ENCODE measurements at places on chromosomes 11 and 22.

- DNase-seq, result peak; percentile 13
These were observed 647 bp downstream of the SWAP70 start for GRCh38 chr11:9664276-9665171.

DNA sequence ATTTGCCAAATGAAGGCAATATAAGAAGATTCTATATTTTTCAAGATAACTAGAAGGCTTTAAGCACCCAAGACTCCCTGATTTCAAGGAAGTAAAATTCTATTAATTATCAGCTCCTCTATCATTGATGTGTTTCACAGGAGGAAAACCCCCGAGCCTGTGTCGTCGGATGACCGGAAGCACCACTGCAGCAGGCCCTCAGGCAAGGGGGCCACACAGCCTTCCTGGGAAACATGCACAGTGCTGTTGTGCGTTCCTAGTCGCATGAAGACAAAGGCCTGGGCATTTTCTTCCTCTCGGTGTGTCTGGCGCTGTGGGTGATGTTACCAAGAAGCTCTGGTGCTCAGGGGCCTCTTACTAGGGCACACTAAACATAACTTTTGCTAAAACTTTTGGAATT, 16.4 kb downstream of the CLTCL1 start:
- DNase-seq, result no peak

DNA sequence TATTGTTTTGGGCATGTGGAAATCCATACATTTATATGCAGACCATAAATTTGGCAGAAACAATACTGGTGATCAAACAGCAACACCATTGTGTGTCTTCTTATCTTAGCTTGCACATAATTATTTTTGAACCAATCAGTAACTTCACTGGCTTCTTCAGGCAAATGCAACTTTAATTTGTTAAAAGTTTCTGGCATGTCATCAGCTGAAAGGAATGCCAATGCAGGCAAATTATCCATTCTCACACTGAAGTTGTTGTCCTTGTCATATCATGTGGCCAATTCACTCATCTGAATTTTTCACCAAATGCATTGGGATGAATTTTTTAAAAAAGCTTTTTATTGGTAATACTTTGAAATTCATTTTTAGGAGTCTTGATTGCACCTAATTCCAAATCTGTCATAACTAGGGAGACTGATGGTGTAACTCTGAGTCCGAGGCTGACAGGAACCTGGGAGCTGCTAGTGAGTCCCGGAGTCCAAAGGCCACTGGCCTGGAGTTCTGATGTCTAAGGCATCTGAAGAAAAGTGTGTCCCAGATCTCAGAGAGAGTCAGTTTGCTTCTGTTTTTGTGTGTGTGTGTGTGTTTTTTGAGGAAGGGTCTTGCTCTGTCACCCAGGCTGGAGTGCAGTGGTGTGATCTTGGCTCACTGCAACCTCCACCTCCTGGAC, 17.4 kb upstream of the OR10V1 start:
- no peak for DNase-seq

- DNase-seq, result no peak
These were observed 38.9 kb downstream of the LIMK2 start for GRCh38 chr22:31250740-31251600.

GRCh38 chr11:95304777-95305176, 73.8 kb upstream of the SESN3 start:
- DNase-seq, result no peak

DNA sequence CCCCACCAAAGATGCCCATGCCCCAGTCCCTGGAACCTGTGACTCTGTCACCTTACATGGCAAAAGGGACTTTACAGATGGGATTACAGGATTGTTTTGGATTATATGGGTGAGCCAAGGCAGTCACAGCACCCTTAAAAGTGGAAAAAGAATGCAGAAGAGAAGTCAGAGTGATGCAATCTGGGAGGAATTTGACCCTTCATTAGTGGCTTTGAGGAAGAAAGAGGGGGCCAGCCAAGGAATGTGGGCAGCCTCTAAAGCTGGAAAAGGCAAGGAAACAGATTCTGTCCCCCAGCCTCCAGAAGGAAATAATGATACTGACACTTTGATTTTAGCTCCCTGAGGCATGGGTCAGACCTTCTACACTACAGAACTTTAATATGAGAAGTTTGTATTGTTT, 257.3 kb upstream of the ISX start:
- no peak for DNase-seq

GRCh38 chr11:72621008-72621610, 53.1 kb downstream of the PDE2A start:
- no peak for DNase-seq

GRCh38 chr11:84480131-84480530, 1147.0 kb downstream of the DLG2 start:
- no peak for DNase-seq

DNA sequence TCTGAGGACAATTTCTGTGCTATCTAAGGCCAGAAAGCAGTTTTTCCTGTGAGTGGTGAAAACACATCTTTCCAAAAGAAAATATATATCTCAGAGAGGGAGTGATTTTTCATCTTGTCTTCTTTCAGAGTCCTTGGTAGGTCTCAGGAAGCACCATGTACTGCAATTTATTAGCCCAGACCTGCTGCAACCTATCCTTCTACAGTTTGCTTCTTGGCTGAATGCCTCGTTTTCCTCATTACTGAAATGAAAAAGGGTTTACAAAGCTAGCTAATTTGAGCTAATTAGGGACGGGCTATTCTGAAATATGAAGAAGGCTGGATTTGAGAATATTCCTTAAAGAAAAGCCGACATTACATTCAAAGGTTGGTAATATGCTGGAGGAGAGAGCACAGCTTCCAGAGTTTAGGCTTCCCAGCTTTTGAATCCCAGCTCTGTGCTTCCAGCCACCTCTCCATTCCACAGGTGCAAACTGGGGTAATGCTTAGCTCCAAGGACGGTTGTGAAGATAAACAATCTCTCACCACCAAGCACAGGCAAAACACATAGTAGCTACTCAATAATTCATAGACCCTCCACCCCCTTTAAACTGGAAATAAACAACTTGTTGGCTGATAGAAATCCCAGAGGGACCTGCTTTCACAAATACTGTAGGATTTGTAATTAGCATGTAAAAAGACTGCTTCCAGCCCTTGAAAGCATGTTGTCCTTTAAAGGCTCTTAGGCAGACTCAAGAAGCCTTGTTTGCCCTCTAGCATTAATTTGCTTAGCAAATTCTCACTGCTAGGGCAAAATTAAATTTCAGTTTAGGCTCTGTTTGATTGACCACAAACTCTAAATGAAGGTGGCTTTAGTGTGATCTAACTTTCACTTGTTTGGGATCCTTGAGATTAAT, 24.5 kb upstream of the SESN3 start:
- no peak for DNase-seq

DNA sequence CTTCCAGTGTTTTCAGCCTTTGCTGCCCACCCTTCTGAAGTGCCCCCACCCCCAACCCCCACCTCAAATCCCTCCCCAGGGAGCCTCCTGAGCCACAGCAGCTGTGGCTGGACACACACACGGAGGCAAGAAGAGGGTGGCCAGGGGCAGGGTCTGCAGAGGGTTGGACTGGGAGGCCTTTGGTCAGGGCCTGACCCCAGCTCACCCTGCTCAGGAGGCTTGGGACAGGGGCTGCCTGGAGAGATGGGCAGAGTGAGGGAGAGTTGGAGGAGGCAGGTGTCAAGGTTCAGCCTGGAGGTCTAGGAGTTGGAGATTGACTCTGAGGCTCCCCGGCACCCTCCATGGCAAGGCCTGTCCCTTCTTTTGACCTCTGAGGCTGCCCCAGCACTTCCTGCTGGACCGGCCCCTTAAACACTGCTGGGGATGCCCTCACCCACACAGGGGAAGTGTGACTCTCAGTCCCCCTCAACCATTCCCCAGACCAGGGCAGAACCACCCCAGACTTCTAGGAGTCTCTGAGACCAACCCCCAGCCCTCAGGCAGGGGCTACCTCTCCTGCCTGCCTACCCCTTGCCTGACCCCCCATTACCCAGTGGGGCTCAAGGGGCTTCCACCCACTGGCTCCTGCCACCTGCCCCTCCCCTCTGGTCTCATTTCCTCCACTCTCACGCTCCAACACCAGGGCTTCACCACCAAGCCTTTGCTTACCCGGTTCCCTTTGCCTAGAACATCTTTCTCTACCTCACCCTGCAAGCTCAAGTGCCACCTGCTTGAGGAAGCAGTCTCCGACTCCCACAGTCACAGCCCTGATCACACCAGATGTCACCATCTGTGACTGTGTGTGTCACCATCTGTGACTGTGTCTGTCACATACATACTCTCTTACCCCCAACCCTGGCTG, 8.6 kb downstream of the ARAP1 start:
- no peak for DNase-seq
